Dermis blood vessel endothelial cell (primary cell): ENCODE measurements at places on chromosomes 5 and 9. TPM values are rescaled to one million over a fixed set of nuclear protein-coding genes. Genes with fewer than 3 reads are reported as not detected.
A peak's percentile ranks its signal among the peaks of the same experiment; 100 is the strongest.

The GGTA1 gene
- 6.2 and 8.7 TPM in 2 replicates for total RNA-seq

DNA sequence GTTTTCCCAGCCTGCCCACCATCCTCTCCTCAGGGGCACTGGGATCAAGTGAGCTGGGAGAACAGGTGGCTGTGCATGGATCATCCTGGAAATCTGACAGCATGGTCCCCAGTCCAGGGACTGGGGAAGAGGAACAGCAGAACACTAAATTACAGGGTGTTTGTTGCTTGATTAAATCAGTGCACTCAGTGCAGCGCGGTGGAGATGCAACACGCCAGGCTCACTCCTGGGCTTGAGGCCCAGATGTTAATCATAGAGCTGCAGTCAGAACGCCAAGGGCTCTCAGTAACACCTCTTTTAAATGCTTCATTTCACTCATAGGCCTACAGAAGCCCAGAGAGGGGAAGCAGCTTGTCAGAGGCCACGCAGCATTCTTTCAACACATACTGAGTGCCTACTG, 14.2 kb upstream of the LARP1 start:
- no peak for DNase-seq

- DNase-seq, result peak; percentile 50
Measured at GRCh38 chr5:171223927-171224326, 85.1 kb upstream of the TLX3 start.

DNA sequence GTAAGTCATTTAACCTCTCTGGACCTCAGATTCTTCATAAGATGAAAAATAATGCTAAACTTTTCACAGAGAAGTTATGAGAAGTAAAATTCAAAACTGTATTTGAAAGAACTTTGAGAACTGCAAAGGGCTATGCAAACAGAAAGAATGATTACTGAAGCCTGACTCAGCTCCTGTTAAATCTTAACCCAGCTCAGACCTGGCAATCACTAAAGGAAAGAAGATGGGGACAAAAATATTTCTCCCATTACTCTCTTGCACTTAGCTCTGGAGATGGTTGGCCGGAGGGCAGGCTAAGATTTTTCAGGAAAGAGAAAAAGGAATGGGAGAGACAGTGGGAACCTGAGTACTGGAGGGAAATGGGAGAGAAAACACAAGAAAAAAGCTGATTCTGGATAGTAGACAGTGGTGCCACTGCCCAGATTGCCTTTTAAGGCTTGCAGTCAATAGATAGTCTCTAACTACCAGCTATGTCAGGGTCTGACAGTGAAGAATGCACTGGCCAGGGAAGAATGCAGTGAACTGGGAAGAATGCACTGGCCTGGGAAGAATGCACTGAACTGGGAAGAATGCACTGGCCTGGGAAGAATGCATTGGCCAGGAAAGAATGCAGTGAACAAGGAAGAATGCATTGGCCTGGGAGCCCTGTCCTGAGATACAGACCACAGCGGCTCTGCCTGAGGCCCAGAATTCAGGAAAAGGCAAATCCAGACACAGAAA, 25.2 kb upstream of the CEMIP2 start:
- DNase-seq, result no peak

- peak; percentile 95 for DNase-seq
Measured at GRCh38 chr5:310941-311434, 10.5 kb upstream of the AHRR start.

- no peak for DNase-seq
Measured at GRCh38 chr5:97854871-97855762, 672.1 kb upstream of the RIOK2 start.
